ENCODE measurements at places on chromosomes 16 and 17.

GRCh38 chr17:17067257-17067656 is 25.0 kb downstream of the MPRIP start:
- DNase-seq: no peak

DNA sequence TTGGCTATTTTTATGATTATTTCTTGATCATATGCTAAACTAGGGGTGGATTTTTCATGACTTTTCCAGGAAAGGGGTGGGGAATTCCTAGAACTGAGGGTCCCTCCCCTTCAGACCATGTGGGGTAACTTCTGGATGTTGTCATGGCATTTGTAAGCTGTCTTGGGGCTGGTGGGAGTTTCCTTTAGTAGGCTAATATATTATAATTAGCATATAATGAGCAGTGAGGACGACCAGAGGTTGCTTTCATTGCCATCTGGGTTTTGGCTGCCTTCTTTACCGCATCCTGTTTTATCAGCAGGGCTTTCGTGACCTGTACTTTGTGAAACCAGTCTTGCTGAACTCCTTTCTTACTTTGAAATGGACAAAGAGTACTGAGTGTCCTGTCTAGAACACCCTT is 40.4 kb upstream of the ABCA5 start:
- DNase-seq: no peak

- DNase-seq: no peak
Measured at GRCh38 chr17:73309727-73310596, 1.8 kb downstream of the CDC42EP4 start.

GRCh38 chr17:80569924-80570323 is 25.3 kb downstream of the RPTOR start:
- DNase-seq: no peak
